ENCODE measurements at places on chromosomes 1 and 21.

DNA sequence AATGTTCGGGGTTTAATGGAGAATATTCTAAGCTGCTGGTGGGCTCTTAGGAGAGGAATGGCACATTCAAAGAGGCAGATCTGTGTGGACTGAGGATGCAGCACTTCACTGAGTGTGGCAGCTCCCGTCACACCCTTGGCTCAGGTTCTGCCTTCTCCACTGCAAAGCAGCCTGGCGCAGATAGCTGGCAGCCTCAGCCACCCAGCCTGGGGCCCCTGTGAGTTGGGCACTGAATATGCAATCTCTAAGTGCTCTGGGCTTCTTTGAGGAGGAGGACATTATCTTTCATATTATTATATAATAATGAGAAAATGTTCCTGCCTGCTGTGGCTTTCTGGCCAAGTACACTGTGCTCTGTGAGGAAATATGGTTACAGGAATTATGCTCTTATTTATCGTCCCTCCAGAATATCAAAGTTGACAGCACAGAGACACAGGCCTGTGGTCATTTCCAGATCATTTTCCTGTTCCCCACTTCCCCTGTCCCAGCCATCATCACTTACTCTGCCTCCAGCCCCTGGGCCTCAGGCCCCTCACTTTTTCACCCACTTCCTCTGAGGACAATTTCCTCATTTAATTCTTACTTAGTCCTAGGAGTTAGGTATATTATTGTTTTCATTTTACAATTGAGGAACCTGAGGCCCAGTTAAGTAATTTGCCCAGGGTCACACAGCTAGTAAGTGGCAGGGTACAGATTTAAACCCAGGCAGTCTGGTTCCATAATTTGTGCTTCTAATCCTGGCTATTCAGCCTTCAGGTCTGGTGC lies 53.6 kb downstream of the MAB21L3 start:
- no peak for DNase-seq

DNA sequence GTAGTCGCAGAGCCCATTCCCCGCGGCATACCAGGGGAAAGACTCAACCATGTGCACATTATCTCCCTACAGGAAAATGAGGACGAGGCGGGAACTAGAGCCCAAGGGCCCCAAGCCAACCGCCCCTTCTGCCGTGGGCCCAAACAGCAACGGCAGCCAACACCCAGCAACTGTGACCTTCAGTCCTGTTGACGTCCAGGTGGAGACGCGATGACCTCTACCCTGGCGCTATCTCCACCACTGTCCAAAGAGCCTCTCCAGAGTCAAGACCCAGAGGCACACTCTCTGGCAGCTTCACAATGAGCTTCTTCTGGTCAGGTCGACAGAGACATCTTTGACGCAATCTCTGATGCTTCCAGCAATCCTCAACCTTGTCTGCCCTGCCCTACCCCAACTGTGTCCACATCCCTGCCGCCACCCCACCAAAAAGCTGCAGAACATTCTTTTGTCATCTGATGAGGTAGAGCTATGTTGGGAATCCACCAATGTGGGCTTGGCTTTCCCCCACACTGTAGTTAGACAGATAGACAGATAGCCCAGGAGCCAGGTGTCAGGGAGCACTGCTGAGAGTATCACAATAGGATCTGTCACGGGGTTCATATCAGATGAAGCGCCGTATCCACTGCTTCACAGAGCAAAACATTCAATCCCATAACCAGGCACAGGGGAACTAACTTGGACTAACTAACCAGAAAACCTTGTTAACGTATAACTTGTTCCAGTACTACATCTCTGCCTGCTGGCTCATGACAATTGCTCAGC lies 37.4 kb upstream of the SRRM1 start:
- no peak for DNase-seq

DNA sequence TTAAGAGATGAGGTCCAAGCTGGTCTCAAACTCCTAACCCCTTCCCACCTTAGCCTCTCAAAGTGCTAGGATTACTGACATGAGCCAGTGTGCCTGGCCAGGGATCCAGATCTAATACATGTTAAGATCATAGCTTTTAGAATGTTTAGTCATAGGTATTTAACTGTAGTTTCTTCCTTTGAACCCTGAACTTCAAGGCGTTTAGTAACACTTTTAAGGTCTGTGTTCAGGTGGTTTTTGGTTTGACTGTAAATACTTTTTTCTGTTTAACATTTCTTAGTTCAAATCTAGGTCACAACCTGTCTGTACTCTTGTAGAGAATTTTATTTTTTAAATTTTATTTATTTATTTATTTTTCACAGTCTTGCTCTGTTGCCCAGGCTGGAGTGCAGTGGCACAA lies 28.1 kb downstream of the RAP1A start:
- no peak for DNase-seq

GRCh38 chr1:54174106-54174505 lies 21.3 kb upstream of the CDCP2 start:
- DNase-seq: no peak

Measured in stimulated activated CD8-positive, alpha-beta memory T cell treated with anti-CD3 and anti-CD28 coated beads, Interleukin-4, amount 100 ng/mL, for 1 hour (primary cell).